ENCODE measurements at places on chromosomes 13 and 19. TPM values are rescaled to one million over a fixed set of nuclear protein-coding genes. Genes with fewer than 3 reads are reported as not detected.

GRCh38 chr19:41308450-41309179, 1.4 kb upstream of the CCDC97 start:
- peak; percentile 58 for ATAC-seq

DNA sequence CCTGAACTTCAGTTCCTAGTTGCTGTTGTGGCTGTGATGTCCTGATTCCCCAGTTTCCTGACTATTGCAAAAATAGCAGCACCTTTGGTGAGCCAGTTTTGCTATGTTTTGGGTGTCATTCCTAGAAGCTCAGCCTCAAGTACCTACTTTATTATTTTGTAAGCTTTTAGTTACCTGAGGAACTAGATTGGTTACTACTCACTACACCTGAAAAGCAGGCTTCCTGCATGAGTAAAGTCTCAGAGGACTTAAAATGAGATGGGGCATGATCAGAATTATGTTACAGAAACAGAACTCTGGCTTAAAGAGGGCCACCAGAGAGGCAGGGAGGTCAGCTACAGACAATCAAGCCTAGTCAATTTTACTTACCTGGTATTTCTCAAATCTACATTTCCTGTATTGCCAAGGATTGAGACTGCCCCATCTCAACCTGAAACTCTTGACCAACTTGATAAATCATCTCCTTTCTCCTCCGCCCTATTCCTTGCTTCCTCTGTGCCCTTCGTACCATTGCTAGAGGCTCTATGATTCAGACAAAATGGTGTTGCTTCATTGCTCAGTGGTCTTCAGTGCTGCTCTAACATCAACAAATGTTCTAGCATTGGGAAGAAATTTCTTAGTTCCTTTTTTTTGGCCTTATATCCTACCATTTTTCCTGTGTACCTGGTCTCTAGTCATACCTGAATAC, 58.9 kb downstream of the RAP2A start:
- no peak for ATAC-seq

GRCh38 chr13:23763318-23763717, 125.9 kb downstream of the MIPEP start:
- ATAC-seq: no peak

F2RL3 gene
- 2.8 TPM for total RNA-seq

ZNF649 gene
- 10.9 TPM for total RNA-seq

Data from gastroesophageal sphincter (tissue), 4 donors.